ENCODE measurements at places on chromosomes 7 and 10.

- DNase-seq: no peak
These were observed 9.0 kb upstream of the GPR141 start for GRCh38 chr7:37674531-37674930.

DNA sequence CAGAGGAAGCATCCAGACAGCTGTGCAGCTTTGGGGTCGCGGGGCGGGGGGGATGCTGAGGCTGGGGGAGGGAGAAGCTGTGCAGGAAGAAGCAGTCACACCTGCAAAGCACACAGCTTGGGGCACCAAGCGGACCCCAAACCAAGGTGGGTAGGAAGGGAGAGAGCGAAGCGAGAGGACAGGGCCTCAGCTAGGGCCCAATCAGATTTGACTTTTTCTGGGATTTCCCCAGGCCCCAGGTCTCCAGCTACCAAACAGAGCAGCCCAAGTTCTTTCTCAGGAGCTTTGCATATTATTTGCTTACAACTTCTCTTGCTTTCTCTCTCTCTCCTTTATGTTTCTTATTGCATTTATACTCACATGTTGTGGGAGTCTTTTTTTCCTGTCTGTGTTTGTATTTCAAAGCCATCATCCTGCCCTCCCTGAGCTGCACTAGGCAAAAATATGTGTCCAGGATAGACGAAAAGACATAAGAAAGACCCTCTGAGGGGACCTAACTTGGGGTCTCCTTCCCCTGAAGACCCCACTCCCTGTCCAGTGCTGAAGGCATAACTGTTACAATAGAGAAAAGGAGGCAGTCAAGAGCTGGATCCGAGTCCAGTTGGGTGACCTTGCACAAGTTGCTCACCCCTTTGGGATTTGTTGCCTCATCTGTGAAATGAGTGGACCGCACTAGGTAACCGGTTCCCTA, 50.6 kb upstream of the SMNDC1 start:
- no peak for DNase-seq

- DNase-seq: peak; percentile 96
These were observed 54.2 kb downstream of the DLG5 start for GRCh38 chr10:77872151-77872946.

- DNase-seq: no peak
These were observed 699 bp upstream of the PDLIM1 start for GRCh38 chr10:95291365-95292039.
